ENCODE measurements at places on chromosomes 7 and 10.

DNA sequence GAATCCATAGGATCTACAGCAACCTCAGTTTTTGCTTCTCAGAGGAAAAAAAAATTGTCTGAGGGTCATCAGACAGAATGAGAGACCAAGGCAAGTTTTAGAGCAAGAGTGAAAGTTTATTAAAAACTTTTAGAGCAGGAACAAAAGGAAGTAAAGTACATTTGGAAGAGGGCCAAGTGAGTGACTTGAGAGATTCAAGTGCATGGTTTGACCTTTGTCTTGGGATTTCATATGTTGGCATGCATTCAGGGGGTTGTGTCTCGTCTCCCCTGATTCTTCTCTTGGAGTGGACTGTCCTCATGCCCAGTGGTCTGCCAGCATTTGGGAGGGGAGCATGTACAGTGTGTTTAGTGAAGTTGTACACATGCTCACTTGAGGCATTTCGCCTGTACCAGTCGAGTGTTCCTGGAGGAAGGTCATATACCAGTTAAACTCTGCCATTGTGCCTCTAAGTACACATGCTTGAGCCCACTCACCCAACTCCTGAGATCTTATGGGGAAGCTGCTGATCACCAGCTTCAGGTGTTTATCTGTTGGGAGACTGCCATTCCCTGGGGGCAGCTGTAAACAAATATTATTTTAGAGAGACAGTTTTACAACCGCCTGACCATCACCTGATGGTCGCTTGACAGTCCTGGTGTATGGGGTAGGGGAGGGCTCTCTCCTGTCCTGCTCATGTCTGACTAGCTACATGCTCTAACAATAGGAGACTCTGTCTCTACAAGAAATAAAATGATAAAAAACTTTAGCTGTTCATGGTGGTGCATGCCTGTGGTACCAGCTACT, 109.4 kb downstream of the EEPD1 start:
- DNase-seq: no peak

GRCh38 chr10:100723770-100724530, 21.4 kb upstream of the PAX2 start:
- DNase-seq: no peak

DNA sequence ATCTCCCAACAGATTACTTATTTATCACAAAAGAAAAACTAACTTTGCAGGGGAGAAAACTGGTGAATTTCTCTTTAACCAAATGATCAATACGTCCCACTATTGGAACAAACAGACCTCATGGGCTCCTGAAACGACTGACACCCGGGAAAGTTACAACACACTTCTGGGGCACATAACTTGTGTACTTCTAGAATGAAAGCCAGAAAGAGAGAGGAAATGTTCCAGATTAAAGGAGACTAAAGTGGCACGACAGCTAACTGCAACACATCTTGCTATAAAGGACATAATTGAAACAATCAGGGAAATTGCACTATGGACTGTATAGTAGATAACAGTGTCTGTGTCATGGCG, 14.7 kb upstream of the TPST1 start:
- no peak for DNase-seq

- no peak for DNase-seq
Observed at GRCh38 chr10:115696747-115697146, 576.3 kb downstream of the GFRA1 start.

DNA sequence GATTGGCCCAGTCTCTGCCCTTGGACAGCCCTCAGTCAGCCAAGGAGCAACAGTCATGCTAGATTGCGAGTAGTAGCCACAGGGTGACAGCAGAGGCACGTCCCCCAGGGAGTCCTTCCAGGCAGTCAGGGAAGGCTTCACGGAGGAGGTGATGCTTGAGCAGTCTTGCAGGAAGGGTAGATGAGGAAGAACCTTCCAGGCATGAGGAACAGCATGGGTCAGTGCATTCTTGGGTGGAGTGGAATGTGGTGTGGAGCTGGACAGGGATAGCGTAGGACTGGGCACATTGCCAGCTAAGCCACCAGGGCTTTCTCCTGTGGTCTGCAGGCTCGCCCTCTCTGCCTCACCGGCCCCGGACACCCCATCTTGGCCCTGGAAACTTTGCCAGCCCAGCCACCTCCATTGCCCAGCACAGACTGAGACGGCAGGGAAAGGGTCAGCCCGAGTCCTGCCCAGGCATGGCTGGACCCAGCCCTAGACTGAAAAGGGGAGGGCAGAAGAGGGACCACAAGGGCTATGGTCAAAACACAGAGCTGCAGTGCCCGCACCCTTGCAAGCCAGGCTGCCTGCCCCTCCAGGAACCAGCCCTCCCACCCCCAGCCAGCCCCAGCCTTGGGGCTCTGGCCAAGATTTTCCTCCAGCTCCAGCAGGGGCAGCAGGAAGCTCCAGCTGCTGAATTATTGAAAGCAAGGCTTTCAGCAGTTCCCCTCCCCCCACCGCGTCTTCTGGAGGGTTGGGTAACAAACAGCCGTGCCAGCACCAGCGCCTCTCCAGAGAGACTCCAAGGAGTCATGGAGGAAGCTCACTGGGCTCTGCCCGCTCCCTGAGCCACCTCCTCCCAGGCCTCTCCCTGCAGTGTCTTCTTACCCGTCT, 18.7 kb downstream of the SRRM3 start:
- no peak for DNase-seq

- DNase-seq: no peak
Observed at GRCh38 chr7:78764571-78764970, 688.9 kb downstream of the MAGI2 start.

DNA sequence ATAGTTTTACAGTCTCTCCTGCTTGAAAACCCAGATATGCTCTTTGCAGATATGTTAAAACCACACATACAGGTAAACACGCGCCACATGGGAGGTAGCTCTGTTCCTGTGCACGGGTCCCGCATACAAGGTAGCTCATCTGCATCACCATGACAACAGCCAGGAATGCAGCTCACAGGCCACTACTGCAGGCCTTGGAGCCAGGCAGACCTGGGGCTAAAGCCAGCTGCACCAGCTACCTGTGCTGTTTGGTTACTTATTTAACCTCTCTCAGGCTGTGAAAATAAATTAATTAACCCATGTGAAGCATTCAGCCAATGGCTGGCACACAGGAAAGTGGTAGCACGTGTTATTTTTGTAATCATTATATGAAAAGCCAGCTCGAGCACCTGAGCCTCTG, 428.3 kb downstream of the TNS3 start:
- no peak for DNase-seq

DNA sequence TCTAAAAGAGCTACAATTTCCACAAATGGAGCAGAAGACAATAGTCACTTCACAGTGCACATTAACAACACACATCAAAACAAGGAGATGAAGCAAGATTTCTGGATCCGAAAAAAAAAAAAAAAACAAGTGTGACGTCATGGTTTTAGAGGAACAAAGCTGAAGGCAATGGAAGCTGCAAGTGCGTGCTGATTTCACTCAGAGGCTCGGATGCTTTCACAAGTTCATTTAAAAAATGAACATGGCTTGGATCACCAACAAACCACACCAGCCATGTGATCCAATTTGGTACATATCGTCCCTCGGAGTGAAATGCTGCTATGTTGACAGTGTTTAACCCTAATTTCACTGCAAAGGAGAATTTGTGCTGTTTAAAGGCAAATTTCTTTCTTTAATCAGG, 337.0 kb upstream of the PRKCQ start:
- no peak for DNase-seq

- peak; percentile 50 for DNase-seq
Observed at GRCh38 chr7:134126966-134127848, at the start of gene LRGUK. TSS of gene LRGUK (plus strand) at chr7:134127340. CDS start at chr7:134127368, 28 bp downstream.

- DNase-seq: no peak
Observed at GRCh38 chr10:24007359-24007758, 201.6 kb upstream of the KIAA1217 start.

DNA sequence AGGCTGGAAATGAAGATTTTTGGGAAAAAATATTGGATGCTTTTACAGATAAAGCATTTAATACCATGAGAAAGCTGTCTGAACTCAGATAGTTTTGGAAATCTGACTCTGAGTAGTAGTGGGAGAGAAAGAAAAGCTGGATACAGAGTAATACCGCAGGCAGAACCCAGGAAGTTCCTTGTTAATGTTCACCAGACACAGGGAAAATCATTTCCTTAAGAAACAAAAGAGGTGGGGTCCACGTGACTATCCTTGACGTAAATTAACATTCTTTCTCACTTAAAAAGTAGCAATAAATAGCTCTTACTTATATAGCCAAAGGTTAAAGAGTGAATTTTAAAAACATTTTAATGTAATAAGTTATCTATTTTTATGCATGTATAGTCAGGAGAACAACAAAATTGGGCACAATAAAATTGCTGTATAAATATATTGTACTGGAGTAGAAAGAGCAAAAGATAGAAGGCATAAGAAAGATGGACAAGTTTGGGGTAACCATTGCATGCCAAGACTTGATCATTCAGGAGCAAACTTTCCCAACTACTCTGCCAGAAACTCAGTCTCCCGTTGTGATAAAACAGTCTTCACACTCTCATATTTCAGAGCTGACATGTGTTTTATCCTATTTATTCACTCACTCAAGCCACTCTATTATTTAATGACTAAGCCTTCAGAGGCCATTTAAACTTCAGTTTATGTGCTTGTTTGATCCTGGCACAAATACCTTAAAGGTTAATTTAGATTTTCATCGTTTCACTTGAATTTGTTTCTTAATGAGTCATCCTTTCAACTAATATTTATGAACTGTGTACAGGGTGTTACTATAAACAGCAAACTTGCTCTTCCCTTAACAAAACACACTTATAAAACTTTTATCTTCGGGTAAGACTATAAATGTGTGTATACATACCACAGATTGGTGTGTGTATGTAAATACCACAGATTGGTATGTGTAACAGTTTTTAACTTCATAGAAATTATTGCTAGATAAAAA, 143.1 kb downstream of the GNAI1 start:
- no peak for DNase-seq

DNA sequence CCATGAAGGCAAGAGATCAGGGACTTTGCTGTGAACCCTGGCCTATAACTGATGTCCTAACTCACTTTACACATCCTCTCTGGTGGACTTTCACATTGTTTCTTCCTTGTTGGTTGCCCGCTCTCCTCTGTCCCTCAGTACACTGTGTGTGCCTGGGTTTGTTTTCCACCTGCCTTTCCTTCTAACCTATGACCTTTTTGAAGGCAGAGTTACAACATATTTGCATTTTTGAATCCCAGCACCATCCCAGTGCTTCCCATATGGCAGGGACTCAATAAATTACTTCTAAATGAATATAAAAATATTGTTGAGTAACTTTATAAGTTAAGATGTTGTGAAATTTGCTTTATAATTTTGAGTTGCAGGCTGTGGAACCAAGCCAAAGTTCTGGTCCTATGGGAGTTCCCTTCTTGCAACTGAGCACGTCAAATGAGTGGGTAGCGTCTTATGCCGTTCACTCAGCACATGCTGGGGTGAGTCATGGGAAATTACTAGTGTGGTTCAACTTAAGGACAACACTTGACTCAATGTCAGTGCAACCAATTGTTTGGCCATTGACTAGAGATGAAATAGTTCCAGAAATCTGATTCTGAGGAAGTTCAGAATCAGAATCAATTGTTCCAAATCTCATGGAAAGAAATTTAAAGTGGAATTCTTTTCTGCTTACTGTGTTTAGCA, 250.9 kb downstream of the TWIST1 start:
- no peak for DNase-seq

DNA sequence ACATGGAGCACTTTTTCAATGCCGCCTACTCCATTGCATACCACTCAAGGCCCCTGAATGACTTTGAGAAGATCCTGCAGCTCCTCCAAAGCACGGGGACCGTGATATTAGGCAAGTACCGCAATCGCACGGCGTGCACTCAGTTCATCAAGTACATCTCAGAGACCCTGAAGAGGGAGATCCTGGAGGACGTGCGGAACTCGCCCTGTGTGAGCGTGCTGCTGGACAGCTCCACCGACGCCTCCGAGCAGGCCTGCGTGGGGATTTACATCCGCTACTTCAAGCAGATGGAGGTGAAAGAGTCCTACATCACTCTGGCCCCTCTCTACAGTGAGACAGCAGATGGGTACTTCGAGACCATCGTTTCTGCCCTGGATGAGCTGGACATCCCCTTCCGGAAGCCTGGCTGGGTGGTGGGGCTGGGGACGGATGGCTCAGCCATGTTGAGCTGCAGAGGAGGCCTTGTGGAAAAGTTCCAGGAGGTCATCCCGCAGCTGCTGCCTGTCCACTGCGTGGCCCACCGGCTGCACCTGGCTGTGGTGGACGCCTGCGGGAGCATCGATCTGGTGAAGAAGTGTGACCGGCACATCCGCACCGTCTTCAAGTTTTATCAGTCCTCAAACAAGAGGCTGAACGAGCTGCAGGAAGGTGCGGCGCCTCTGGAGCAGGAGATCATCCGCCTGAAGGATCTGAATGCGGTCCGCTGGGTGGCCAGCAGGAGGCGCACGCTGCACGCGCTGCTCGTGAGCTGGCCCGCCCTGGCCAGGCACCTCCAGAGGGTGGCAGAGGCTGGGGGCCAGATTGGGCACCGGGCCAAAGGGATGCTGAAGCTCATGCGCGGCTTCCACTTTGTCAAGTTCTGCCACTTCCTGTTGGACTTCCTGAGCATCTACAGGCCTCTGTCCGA, 12.7 kb upstream of the ATP6V0E2 start:
- DNase-seq: no peak

GRCh38 chr10:105702211-105702610, 1061.1 kb downstream of the SORCS3 start:
- no peak for DNase-seq

- DNase-seq: no peak
Observed at GRCh38 chr7:372932-373791, 83.2 kb downstream of the FOXL3 start.

DNA sequence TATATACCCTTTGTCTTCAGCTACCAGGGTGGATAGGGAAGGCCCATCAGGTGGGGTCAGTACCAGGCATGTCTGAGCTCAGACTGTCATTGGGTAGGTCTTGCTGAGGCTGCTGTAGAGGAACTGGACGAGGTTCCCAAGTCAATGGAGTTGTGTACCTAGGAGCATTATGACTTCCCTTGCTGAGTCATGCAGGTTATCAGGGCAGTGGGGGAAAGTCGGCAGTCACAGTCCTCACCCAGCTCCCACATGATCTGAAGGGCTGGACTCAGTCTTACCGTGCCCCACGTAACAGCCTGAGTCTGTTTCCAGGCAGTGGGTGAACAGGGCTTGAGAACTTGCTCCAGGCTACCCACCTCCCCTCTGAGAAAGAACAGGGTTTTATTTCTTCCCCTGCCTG, 260.8 kb upstream of the COBL start:
- DNase-seq: no peak

DNA sequence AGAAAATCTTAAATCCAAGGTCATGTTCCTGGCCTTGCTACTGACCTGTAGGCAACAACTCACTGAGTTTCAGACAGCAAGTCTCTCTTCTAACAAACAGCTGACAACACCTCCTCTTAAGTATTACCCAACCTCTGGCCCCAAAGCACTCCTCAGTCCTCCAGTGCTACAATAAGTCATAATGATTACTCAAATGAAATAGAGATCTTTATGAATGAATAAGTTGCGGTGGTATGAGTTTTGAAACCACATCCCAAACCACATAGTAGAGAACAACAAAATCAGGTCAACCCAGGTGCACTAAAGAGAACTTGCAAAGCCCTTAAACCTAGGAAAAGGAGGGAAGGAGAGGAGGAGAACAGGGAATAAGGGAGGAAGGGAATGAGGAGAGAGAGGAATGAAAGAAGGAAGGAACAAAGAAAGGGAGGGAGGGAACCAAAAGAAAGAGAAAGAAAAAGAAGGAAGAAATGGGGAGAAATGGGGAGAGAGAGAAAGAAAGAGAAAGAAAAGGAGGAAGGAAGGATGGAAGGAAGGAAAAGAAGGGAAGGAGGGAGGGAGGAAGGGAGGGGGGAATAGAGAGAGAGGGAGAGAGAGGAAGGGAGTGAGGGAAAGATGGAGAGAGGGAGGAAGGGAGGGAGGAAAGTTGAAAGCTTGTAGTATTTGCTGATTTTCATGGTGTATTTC, 142.8 kb upstream of the CALCR start:
- DNase-seq: no peak

- DNase-seq: no peak
Observed at GRCh38 chr7:150992833-150993302, 2.1 kb downstream of the NOS3 start.

All from activated T-helper 9 cell treated with anti-CD3 and anti-CD28 coated beads, Interleukin-2, amount 50 U/mL, for 16 hours (primary cell).